NCI-H774 (cell line): ENCODE measurements at places on chromosomes 11 and 22.

- DNase-seq, result no peak
Observed at GRCh38 chr11:33894398-33894746, 2.5 kb upstream of the LMO2 start.

GRCh38 chr11:88016392-88017170 is 158.7 kb downstream of the RAB38 start:
- DNase-seq, result peak; percentile 76

DNA sequence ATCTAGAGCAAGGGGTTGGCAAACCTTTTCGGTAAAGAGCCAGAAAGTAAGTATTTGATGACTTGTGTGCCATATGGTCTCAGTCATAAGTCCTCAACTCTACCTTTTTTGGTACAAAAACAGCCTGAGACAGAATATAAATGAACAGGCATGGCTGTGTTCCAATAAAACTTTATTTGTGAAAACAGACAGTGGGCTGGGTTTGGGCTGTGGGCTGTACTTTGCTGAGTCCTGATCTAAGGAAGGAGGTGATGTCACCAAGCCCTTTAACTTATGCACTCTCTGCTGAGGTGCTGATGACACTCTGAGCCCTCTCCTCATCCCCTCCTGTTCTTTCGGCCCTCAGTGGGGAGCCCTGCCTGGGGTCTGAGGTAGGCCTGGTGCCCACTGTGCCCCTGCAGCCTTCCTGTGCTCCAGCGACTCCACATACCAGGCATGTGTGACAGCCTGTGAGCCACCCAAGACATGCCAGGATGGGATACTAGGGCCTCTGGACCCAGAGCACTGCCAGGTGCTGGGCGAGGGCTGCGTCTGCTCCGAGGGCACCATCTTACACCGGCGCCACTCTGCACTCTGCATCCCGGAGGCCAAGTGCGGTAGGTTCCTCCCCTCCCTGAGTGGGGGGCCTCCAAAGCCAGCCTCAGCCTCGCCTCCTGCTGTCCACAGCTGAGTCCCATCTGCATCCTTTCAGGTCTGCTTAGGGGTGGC is 85.9 kb upstream of the MYOD1 start:
- DNase-seq, result no peak

DNA sequence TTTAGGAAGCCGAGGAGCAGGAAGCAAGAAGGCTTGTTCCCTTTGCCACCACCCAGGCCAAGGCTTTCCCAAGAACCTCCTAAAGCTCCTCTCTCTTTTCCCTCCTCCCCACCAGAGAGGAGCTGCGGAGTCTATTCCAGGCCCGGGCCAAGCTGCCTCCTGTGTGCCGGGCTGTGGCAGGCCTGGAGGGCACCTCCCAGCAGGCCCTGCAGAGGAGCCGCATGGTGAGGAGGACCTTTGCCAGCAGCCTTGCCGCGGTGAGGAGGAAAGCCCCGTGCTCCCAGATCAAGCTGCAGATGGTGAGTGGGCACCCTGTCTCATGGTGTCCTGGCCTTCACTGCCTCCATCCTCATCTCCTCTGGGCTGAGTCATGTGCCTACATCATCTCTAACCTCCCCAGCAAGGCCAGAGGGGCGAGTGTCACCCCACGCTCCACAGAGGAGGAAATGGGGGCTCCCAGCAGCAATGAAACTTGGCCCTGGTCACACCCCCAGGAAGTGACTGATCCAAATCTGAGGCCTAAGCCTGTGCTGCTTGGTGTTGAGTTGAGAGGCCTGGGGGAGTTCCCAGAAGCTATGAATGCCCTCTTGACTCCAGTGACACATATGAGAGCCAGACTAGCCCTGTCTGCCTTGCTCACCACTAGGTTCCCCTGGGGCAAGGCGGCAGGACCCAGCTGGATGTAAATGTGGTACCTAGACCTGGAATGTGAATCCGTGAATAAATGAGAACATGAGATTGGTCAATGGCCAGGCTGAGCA is 104.2 kb downstream of the MYO18B start:
- DNase-seq, result no peak

- DNase-seq, result no peak
Observed at GRCh38 chr11:4979036-4979435, 15.6 kb upstream of the OR51L1 start.

DNA sequence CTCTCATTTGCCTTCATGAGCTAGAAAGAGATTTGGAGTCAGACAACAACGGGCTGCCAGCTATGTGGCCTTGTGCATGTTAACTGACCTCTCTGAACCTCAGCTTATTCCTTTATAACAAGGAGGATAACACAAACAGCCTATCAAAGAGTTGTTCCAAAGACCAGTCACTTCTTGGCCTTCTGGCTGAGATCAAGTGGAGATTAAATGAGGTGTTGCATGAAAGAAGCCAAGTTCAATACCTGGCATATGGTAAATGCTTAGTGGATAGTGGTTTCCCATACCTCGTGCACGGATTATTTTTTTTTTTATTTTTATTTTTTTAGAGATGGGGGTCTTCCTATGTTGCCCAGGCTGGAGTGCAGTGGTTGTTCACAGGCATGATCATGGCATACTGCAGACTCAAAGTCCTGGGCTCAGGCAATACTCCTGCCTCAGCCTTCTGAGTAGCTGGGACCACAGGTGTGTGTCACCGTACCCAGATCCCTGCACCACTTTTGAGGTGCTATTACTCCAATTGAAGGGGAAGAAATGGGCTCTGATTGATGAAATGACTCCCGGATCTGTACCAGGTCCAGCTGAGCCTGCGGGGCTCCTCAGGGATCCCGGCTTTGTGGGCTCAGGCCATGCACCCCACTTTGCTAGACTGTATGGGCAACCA is 4.9 kb downstream of the LGALS1 start:
- DNase-seq, result no peak

- no peak for DNase-seq
Observed at GRCh38 chr11:106369224-106369623, 291.8 kb downstream of the AASDHPPT start.

- no peak for DNase-seq
Observed at GRCh38 chr11:15519124-15519791, 404.5 kb downstream of the INSC start.

DNA sequence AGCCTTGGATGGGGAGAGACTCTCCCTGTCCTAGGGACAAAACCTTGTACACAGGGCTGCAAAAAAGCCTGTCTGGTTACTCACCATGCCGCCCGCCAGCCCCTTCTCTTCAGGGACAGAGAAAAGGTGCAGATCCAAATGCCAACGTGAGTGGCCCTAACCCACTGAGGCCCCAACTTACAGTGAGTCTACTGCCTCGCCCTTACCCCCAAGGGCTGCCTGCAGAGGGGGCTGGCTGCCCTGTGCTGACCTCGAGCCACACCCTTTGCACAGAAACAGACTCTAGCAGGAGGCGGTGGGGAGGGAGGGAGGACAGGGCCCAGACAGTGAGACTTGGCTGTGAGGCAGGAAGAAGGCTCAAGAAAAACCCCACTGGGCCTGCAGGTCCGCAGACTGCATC is 13.6 kb upstream of the CHST1 start:
- no peak for DNase-seq
